Daoy (cell line): ENCODE measurements at places on chromosomes 3 and 15. TPM values are rescaled to one million over a fixed set of nuclear protein-coding genes. Genes with fewer than 3 reads are reported as not detected.

The TMEM207 gene
- total RNA-seq = not detected in 2 replicates

The CPNE9 gene
- total RNA-seq = not detected in 2 replicates

The FILIP1L gene
- total RNA-seq = 26.5 and 29.0 TPM in 2 replicates

The GOLGA8S gene
- not detected in 2 replicates for total RNA-seq

DNA sequence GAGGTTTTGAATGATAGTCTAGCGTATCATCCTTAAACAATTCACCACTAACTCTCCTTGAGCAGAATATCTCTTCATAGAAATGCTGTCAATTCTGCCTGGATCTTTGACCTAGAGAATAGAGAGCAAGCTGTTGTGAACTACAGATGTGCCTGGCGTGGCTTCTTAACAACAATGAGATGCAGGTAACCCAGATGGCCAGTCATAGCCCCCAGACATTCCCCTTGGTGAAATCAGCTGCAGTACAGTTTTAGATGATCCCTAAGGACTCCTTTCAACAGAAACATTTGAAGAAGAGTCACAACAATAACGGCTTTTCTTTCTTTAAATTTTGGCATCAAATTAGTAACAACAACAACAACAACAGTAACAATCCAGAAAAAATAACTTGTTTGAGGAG lies 1041.3 kb downstream of the ROBO1 start:
- DNase-seq = no peak

- DNase-seq = peak; percentile 33
Measured at GRCh38 chr3:101703169-101703568, 16.7 kb upstream of the RPL24 start.

- DNase-seq = peak; percentile 76
Measured at GRCh38 chr15:90364251-90364650, 12.2 kb downstream of the ZNF774 start.

DNA sequence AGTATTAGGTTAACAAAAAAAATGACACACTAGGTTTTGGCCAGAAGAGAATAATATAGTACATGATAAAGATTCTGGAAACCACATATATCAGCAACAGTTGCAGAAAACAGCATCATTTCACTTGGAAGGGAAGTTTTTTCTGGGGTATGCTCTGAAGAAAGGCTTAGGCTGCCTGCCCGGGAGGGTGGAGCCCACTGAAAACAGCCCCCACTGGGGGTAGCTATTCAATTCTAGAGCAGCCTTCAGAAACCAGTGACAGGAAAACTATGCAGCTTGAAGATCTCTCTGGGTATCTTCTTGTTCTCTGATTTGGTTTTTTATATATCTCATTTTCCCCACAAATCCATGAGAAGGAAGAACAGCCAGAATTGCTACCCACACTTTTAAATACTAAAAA lies 43.2 kb downstream of the ZMAT3 start:
- no peak for DNase-seq

- DNase-seq = peak; percentile 20
Measured at GRCh38 chr15:24955531-24955921, 739 bp downstream of the SNRPN start.

- DNase-seq = peak; percentile 4
Measured at GRCh38 chr3:146594843-146595482, 10.2 kb downstream of the PLSCR5 start.

DNA sequence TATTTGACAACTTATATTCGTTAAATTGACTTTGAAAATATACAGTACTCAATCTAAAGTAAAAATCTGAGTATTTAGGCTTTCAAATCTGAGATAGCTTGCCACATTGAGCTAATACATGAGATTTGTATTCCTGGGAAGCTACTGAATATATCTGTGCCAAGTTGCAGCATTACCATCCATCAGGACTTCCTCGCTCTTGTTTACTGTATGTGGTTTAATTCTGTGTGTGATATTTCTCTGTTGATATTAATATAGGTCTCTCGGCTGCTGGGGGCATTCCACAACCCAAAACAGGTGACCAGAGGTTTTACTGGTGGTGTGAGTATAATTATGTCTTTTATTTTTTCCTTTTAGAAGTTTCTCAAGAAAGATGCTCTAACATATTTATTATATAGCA lies 5.8 kb downstream of the IDH3A start:
- no peak for DNase-seq

- peak; percentile 21 for DNase-seq
Measured at GRCh38 chr15:43792761-43793476, 799 bp downstream of the SERF2 start.
